Activated CD8-positive, alpha-beta memory T cell treated with anti-CD3 and anti-CD28 coated beads, Interleukin-2, amount 10 ng/mL, durations not matched to agents 7 days and 5 days (primary cell): ENCODE measurements at places on chromosomes 16 and 17. TPM values are rescaled to one million over a fixed set of nuclear protein-coding genes. Genes with fewer than 3 reads are reported as not detected.

DNA sequence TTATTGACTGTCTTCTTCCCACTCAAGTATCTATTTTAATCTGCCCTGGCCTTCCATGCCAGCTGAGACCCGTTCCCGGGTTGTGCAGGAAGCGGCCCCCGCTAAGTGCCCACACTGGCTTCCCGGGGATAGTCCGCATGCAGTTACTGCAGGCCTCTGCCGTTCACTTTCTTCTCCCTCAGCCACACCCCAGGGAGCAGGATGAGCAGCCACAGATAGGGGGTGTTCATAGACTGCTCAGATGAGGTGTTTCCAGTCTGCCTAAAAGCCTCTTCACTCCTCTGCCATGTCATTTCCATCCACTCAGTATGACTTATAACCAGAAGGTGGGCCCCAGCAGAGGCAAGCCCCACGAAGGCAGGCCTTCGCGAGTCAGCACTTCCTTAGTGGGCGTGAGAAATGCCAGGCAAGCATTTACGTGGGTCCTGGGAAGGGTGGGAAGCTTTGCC is 7.7 kb downstream of the MED9 start:
- no peak overlapping the region for H3K4me3 ChIP-seq
- DNase-seq: peak; percentile 69
- peak overlapping the region; percentile 46 for H3K27ac ChIP-seq
- H3K27me3 ChIP-seq: no peaks in the 10 kb centered on the region
- H3K4me1 ChIP-seq: peaks cover 59% of the 10 kb centered on the region

DNA sequence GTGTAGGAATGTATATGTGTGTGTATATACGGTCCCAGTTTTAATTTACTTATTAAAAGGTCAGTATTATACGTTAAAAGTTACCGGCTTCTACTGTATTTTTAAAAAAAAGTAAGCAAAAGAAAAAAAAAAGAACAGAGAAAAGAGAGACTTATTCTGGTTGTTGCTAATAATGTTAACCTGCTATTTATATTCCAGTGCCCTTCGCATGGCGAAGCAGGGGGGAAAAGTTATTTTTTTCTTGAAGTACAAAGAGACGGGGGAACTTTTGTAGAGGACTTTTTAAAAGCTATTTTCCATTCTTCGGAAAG is 1.6 kb downstream of the NOG start:
- H3K36me3 ChIP-seq: no peaks in the 10 kb centered on the region
- no peak overlapping the region for H3K4me3 ChIP-seq
- no peak for DNase-seq
- peaks cover 19% of the 10 kb centered on the region for H3K4me1 ChIP-seq
- H3K27ac ChIP-seq: no peak overlapping the region

GRCh38 chr17:17536702-17537101 is 40.5 kb upstream of the RASD1 start:
- H3K27ac ChIP-seq: no peak overlapping the region
- H3K4me1 ChIP-seq: no peaks in the 10 kb centered on the region
- no peaks in the 10 kb centered on the region for H3K36me3 ChIP-seq

- H3K27ac ChIP-seq: no peak overlapping the region
- H3K27me3 ChIP-seq: no peaks in the 10 kb centered on the region
- H3K36me3 ChIP-seq: no peaks in the 10 kb centered on the region
- DNase-seq: no peak
- H3K4me3 ChIP-seq: no peak overlapping the region
Measured at GRCh38 chr16:22003195-22003594, 2.3 kb upstream of the PDZD9 start.

The KRTAP1-1 gene
- not detected for total RNA-seq

The KRTAP9-8 gene
- not detected for total RNA-seq
